ENCODE measurements at places on chromosomes 6 and 20. TPM values are rescaled to one million over a fixed set of nuclear protein-coding genes. Genes with fewer than 3 reads are reported as not detected.

The ULBP2 gene
- not detected for total RNA-seq

The TREM1 gene
- not detected for total RNA-seq

The PI16 gene
- total RNA-seq = not detected

The STX7 gene
- total RNA-seq = 31.5 TPM

The SOX4 gene
- total RNA-seq = 28.1 TPM

DNA sequence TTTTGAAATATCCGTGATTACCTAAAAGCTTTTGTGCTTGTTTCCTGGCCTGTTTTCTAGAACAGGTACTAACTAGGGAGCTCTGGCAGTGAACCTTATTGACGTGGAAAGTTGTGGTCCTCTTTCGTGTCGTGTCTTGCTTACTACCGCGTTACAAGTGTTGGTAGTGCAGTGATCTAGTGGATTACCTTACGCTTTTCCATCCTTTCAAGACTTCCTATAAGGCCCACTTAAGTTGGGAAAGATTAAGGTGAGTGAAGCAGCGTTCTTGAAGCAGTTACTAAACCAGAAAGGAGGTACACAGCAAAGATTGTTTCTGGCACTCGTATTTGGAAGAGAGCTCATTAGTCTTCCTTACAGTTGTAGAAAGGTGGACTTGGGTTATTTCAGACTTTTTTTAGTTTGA lies 1.9 kb downstream of the PNRC1 start:
- no peak for DNase-seq

- DNase-seq = no peak
These were observed 10.5 kb downstream of the KDM1B start for GRCh38 chr6:18165751-18166150.

All from stomach (tissue), 19 donors.